GM13977 (cell line): ENCODE measurements at places on chromosomes 3 and 15.

DNA sequence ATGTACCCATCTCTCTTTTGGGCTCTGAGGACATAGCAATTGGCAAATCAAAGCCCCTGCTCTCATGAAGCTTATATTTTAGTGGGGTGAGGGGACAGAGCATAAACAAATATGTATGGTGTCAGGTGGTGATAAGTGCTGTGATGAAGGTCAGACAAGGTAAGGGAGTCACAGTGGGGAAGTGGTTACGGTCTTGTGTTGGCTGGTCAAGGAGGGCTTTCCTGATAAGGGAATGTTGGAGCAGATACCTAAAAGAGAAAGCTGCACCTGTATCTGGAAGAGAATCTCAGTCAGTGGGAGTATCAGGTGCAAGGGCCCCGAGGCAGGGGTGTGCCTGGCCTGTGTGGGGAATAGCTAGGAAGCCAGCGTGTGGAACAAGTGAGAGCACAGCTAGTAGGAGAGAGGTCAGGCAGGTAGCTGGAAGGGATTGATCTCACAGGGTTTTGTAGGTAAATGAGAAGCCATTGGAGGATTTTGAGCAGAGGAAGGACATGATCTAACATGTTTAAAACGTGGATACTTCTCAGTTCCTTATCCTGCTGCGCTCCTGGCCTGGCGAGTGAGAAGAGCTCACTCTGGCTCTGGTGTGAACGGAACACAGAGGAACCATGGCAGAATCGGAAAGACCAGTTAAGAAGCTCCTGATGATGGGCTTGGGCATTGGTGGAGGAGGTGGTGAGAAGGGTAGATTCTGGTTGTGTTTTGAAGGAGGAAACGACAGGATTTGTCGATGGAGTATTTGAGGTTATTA is 35.5 kb downstream of the MRAS start:
- no peak for DNase-seq

- DNase-seq, result no peak
These were observed 20.7 kb downstream of the CRYGS start for GRCh38 chr3:186523434-186523833.

GRCh38 chr3:126126811-126127431 is 43.0 kb upstream of the SLC41A3 start:
- no peak for DNase-seq

GRCh38 chr15:48965972-48966371 is 2.3 kb upstream of the SHC4 start:
- peak; percentile 56 for DNase-seq

DNA sequence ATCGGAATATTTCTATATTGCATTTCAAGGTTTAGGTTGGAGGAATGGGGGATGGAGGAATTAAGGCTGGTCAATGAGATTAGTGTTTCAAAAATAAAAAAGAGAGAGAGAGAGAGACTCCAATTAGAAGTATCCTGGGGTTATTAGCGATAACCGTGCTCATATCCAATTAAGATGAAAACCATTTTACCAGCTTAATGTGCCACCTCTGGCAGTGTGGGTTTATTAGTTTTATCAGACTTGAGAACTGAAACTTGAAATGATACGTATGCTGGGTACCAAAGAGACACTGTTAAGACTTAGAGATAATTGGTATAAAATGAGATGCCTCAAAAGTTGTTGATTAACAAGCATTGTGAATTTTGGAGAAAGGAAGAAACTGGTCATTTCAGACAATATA is 251.5 kb upstream of the NR2F2 start:
- no peak for DNase-seq

DNA sequence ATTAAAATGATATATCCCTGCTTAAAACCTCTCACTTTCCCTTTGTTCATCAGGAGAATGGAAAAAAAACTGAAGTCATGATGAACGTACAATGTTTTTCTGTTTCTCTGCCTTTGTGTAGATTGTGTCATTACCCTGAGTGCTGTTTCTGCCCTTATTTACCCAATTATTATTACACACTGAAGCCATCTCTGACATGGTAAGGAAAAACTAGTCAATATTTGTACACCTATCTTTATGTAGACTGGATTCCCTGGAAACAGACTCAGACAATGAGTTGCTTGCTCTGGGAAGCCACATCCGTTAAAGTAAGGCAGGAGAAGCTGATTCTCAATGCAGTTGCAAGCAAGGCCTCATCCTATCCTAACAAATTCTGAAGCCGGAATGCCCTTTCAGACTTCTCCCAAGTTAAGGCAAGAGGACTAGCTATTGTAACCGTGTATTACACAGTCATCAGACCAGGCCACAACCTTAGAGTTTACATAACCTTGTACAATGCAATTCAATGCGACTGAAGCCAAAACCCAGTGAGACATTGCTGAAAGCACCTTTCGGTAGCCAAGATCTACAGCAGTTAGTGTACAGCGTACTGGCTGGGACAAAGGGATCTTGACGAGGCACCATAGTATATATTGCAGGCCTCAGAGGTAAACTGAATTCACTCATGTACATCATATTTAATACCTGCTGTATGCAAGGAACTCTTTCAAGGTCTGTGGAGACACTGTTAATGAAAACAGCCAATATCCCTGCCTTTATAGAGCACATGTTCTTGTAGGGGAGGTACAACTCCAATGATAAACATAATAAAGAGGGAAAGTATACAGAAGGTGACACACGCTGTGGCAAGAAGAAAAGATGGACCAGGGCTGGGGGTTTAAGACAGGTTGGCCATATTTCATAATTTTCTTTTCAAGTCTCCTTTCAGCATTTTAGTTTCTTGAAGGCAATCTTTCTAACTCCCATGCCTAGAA is 1040.8 kb upstream of the SEMA6D start:
- DNase-seq, result no peak

GRCh38 chr3:196237203-196237602 is 20.9 kb downstream of the SLC51A start:
- peak; percentile 47 for DNase-seq

DNA sequence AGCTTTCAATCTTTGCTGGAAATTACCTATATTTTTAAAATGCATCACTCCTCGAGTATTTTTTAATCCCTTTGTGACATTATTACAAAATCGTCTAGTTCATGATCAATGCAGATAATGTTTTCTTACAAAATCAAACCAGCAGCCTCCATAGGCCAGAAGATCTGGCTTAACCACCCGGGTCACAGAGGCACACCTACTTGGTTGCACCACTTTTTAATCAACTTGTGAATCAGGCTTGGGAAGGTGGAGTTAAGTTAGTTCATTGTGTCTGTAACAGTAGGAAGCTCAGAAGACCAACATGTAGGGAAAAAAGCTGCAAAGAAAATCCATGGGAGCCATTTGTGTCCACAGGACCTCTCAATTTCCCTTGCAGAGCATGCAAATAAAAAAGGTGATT is 148.0 kb downstream of the TP63 start:
- no peak for DNase-seq

GRCh38 chr3:87335931-87336330 is 59.5 kb upstream of the POU1F1 start:
- DNase-seq, result no peak

GRCh38 chr3:133983576-133984560 is 45.9 kb downstream of the SLCO2A1 start:
- DNase-seq, result no peak

- DNase-seq, result no peak
These were observed 94.3 kb downstream of the CEMIP start for GRCh38 chr15:80873366-80873952.

GRCh38 chr3:78066287-78066686 is 1026.4 kb downstream of the ROBO2 start:
- no peak for DNase-seq

DNA sequence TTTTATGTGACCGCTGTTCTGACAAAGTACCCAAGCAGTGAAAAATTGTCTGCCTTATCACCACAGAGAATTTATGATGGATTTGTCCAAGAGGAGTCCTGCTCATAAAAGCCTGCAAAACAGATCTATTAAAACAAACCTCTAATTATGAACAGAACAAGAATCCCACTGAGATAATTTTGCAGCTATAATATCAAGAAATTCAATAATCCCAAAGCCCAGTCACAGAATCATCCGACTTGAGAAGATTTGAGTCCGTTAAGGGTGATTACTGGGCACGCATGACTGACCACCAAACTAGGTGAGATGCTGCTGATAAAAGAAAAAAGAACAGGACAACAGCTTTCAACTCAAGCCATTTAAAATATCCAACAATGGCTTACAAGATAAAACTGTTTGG is 231.0 kb upstream of the WNT5A start:
- DNase-seq, result no peak

GRCh38 chr3:15286022-15286421 is 46.4 kb downstream of the SH3BP5 start:
- no peak for DNase-seq

- peak; percentile 60 for DNase-seq
These were observed 11.2 kb downstream of the ATP8B4 start for GRCh38 chr15:50107591-50108408.

DNA sequence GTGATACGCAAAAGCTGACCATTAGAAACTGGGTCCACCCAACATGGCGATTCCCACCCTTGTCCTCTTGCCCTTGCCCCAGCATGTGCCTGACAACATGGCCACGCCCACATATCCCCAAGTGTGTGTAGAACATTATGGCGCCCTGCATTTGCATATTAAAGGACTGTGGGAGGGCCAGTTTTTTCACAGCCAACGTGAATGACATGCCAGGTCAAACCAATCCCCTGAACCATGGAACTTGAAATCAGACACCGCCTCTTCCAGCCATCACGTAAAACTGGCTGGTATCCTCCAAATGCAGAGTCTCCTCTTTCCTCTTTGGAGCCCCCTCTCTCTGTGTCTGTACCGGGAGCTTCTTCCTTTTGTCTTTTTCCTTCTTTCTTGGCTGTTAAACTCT is 156.7 kb upstream of the EPHA6 start:
- no peak for DNase-seq

DNA sequence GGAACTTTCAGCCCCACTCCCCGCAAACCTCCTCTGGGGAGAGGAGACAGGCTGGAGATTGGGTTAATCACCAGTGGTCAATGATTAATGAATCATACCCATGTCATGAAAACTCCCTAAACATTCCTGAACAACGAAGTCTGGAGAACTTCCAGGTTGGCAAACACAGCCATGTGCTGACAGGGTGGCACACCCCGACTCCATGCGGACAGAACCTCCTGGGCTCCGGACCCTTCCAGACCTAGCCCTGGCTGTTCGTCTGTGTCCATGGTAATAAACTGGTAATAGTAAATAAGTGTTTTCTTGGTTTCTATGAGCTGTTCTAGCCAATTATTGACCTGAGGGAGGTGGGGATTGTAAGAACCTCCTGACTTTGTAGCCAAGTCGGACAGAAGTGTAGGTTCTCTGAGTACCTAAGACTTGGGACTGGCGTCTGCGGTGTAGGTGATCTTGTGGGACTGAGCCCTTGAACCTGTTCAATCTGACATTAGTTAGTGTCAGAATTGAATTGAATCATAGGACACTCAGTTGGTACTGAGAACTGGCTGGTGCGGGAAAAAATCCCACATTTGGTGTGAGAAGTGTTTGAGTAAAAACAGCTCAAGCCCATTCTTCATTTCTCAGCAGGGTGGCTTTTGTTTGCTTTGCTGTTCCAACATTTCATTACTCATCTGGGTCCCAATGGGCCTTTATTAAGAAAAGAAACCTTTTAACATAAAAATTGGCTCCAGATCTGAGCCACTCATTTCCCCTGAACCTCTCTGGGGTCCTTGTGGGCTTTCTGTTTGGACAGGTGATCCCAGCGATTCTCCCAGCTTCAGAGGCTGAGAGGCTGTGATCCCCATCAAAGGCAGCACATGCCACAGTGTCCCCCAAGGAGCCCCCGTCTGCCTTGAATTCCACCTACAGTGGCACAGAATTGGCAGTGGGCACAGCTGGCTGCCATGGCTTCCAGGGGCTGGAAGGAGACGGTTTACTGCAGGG is 151.0 kb downstream of the TJP1 start:
- DNase-seq, result no peak

GRCh38 chr3:176994891-176995781 is 202.1 kb downstream of the TBL1XR1 start:
- no peak for DNase-seq

DNA sequence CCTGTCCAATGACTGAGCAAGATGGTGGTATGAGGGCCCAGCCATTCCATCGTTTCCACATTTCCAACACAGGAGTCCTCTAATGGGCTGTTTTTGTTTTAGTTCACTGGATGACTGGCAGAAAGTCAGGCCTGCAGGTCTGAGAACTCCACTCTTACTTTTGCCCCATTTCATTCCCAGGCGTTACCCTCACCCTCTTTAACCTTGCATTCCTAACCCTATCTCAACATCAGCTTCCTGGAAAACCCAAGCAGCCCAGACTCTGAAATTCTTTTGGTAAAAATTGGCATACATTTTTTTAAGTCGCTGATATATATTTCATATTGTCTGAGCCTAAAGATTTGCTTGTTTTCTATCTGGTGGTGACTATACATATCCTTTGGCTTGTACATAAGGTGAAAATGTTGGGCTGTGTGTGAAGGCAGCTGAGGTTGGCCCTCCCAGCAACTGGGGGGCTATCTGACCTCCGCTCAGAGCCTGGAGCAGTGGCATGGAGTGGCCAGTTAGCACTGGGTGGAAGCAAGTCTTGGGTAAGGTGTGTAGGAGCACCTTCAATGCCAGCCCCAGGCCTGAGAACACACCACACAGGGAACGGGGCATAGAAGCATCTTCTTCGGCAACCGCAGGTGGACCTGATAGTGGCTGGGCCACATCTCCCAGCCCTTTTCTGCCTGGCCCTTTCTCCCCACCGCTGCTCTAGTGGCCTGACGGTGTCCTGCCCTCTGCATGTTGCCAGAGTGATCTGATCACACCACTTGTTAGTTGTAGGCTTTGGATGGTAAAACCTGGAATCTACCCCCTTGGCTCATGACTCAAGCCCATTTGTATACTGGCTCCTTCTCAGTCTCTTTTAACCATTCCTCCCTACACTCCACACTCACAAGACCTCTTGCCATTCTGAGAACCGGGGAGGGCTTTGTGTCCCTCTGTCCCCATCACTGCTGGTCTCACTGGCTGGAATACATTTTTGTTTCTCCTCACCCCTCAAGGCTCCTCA is 50.0 kb downstream of the AMOTL2 start:
- DNase-seq, result no peak

DNA sequence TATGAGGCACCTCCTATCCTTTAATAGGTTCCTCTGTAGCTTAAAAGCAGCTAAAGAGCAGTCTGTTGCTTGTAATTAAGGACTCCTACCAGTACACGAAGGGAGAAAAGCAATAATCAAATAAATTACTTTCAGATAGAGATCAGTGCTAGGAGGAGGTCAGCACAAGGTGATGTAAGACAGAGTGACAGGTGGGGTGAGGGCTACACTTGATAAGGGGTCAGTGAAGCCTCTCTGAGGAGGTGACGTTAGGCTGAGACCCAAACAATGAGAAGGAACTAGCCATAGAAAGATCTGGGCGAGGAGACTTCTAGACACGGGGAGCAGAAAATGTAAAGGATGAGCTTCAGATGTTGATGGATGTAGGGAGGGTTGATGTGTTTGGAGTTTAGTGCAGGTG is 57.7 kb upstream of the BLM start:
- no peak for DNase-seq

DNA sequence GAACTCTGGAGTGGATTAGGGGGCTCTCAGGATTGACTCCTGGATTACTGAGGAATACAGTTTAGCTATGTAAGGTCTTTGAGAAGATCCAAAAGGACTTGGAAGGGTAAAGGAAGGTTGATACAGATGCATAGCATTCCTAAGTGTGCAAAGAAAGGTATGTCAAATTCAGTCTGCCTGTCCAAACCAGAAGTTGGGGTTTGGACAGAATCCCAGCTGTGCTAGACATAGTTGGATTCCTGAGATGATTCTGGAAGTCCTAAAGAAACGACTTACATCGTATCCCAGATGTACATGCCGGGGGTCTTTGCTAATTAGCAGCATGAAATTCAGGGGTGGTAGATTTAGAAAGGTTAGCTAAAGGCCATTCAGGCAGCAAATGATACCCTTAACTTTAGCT is 97.7 kb upstream of the TSPAN3 start:
- no peak for DNase-seq
